Epithelial cell of esophagus (primary cell): ENCODE measurements at places on chromosomes 2 and 18.

GRCh38 chr2:143171817-143172216 is 42.6 kb downstream of the ARHGAP15 start:
- peak; percentile 16 for DNase-seq

- DNase-seq = no peak
These were observed 80.3 kb downstream of the CDCA7 start for GRCh38 chr2:173434762-173435569.

DNA sequence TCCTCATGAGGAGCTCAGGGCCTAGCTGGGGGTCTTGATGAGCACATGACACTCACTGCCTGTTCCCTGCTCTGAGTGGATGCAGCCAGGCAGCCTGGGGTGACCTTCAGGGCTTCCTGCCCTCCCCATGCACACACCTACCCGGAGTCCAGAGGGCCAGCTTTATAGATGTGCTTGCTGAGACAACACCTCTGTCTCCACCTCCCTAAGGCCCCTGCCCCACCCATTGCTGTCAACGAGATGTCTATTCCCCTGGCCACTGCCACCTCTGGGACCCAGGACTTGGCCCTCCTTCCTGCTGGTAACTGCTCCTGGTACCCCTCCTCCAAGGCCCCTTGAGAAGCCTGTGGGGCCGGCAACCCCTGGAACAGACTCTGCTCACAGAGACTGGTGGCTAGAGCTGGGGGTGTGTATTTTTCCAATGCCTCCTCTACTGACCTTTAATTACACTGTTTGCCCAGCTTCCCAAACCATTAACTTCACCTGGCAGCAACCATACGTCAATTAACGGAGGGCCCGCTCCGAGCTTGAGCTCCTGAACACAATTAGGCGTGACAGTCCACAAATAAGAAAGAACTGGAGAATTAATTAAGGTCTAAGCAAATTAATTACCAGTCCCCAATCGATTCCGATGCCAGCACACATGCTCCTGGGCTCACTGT is 66.3 kb downstream of the EMX1 start:
- DNase-seq = no peak

GRCh38 chr18:68498185-68498584 is 216.7 kb downstream of the TMX3 start:
- no peak for DNase-seq

- DNase-seq = peak; percentile 57
These were observed 99.4 kb downstream of the TFCP2L1 start for GRCh38 chr2:121185571-121186074.

GRCh38 chr2:64298161-64298560 is 153.9 kb upstream of the PELI1 start:
- no peak for DNase-seq

DNA sequence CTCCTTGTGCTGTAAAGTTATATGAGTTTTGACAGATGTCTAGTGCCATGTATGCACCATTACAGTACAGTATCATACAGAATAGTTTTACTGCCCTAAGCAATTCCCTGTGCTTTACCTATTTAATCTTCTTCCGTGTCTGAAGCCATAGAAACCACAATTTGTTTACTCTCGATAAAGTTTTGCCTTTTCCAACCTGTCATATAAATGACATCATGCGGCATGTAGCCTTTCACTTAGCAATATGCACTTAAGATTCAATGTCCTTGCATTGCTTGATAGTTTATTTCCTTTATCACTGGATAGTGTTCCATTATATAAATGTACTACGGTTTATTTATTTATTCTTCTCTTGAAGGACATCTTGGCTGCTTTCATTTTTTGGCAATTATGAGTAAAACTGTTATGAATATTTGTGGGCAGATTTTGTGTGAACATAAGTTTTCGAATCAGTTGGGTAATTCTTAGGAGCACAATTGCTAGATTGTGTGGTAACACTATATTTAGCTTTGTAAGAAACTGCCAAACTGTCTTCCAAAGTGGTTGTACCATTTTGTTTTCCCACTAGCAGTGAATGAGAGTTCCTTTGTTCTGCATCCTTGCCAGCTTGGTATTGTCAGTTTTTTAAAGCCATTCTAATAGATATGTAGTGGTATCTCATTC is 136.8 kb upstream of the MAP3K20 start:
- no peak for DNase-seq

GRCh38 chr2:64831134-64831976 is 157.8 kb upstream of the SLC1A4 start:
- DNase-seq = peak; percentile 99

GRCh38 chr2:108701208-108701607 is 18.1 kb upstream of the RANBP2 start:
- DNase-seq = no peak

- no peak for DNase-seq
These were observed 290.8 kb upstream of the CXCR4 start for GRCh38 chr2:136408795-136409194.

DNA sequence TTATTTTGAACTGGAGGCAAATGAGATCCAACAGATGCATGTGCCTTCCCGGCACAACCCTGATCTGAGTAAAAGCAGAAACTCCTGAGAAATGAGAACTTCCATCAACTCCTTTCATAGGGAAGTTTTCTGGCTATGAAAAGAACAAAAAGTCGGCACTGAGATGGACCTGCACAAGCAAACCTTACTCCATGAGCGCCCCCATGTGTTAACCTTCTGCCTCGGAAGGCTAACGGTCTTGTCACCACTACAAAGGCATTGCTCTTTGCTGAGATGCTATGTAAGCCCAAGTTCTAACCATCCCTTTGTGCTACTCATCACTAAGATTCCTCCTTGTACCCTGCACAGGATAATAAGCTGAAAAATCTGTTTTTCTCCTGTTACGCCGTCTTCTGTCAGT is 57.3 kb upstream of the SULT1C3 start:
- DNase-seq = peak; percentile 57

DNA sequence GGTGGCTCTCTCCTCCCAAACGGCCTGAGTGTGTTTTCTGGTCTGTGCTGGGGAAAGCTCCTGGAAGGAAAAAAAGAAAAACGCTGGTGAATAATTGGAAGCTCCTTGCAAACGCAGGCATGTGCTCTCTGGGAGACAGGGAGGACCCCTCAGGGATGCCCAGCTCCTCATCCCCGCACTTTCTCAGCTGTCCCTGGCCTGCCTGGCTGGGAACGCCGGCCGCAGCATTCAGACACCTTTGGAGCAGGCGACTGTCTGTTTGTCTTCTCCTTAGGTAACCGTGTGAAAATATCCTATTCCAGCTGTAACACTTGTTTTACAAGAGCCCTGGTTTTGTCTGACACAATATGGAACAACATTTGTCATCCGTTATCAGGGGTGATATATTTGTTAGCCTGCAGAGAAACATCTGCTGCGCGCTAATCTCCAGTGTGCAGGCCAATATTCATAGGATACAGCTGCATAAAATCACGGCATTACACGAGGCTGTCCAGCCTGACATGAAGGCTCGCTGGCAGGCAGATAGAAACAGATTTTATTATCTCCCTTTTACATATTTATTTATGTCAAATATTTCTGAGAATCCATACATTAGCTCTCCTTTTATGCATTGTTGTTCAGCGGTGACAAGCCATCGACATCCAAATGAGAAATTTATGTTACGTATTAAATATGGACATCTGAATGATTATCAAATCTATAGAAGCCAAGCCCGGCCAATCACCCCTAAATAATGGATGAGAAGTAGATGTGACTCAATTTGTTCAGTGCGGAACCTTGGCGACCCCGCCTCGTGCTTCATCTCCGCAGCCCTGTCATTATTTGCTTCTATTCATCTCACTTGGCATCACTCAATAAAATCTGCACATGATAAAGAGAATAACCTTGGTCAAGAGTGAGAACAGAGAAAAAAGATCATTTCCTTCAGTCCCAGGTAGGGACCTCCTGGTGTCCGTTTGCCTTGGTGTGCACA is 675.1 kb upstream of the SALL3 start:
- no peak for DNase-seq

DNA sequence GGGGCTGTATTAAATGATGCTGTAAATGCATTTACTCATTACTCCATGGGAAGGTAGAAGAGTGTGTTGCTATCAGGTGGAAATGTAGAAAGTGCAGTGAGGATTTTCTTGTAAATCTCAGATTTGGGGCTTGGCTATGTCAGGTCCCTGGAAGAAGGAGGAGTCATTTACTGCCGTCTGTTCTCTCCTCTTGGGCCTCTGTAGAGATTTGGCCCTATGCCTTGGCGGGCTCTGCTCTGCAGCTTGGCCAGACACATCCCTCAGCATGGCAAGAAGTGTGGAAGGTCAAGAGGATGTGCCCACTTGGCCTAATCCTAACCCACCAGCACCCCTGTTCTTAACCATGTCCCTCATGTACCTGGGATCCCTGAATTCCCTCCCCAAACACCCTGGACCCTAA is 6.7 kb downstream of the IL1R1 start:
- no peak for DNase-seq

- no peak for DNase-seq
These were observed 76.4 kb downstream of the RHOB start for GRCh38 chr2:20523073-20523798.

DNA sequence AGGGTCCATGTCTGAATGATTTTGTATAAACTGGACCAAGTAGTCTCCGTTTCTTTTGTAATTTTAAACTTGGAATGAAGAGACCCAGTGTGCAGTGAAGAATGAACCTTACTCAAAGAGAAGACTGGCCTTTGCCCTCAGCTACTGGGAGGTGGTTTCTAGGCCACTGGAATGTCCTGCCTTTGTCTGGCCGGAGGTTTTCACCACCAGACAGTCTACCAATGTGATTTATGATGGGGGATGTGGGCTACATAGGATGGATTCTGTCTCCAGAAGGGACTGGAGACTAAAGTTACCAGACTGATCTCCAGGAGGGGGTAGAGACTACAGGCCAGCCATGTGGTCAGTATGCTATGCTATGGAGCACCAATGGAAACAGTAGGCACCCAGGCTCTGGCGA is 42.8 kb upstream of the RAB31 start:
- no peak for DNase-seq

DNA sequence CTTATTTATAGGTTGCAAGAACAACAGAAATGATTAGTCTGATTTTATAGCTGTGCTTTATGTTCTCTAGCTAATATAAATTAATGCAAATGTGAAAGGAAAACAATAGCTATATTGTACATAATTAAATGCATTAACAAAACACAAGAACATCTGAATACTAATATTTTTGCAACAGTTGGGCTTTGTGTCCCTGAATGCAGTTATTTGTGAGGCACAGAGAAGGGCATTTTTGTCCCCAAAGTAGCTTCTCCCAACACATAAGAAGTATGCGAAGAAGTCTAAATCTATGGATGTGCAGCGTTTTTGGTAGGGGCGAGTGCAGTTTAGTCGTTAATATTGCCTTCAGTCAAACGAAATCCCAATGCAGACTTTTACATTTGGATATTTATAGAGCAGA is 110.0 kb downstream of the MBP start:
- no peak for DNase-seq

- no peak for DNase-seq
These were observed 279.2 kb downstream of the CTNNA2 start for GRCh38 chr2:79792090-79792489.

- DNase-seq = no peak
These were observed 36.0 kb downstream of the LBH start for GRCh38 chr2:30267161-30267975.

- no peak for DNase-seq
These were observed 43.8 kb upstream of the ZNF516 start for GRCh38 chr18:76538846-76539245.

- DNase-seq = no peak
These were observed 33.0 kb upstream of the PHLPP1 start for GRCh38 chr18:62682371-62682770.

- DNase-seq = no peak
These were observed 80.8 kb downstream of the MDH1 start for GRCh38 chr2:63669596-63669995.

DNA sequence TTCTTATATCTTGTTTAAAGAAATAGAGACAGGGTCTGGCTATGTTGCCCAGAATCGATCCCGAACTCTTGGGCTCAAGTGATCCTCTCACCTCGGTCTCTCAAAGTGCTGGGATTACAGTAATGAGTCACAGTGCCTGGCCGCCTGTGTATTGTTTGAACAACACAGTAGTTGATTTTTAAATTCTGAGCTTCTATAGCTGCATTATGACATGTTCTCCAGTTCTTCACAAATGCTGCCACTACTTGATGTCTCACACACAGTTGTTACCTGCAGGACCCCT is 7.7 kb upstream of the RHOB start:
- DNase-seq = peak; percentile 82

GRCh38 chr2:109239720-109240119 is 110.7 kb downstream of the SH3RF3 start:
- DNase-seq = peak; percentile 49

DNA sequence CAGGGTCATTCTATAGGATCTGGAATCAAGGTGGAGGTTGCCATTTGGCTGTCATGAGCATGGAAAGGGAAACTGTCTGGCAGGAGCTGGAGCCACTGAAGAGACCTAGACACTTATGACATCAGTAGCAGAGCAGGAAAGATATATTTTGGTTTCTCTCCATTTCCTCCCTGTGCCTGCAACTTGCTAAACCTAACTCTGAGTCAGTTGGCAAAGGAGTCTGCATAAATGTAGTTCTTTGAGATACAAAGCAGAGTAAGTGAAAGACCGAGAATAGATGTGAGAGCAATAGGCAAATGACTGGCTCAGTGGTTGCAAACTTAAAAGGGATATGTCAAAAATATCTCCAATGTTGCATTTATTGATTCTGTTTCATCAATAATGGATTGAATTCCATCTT is 757.7 kb downstream of the KCNJ3 start:
- peak; percentile 40 for DNase-seq

DNA sequence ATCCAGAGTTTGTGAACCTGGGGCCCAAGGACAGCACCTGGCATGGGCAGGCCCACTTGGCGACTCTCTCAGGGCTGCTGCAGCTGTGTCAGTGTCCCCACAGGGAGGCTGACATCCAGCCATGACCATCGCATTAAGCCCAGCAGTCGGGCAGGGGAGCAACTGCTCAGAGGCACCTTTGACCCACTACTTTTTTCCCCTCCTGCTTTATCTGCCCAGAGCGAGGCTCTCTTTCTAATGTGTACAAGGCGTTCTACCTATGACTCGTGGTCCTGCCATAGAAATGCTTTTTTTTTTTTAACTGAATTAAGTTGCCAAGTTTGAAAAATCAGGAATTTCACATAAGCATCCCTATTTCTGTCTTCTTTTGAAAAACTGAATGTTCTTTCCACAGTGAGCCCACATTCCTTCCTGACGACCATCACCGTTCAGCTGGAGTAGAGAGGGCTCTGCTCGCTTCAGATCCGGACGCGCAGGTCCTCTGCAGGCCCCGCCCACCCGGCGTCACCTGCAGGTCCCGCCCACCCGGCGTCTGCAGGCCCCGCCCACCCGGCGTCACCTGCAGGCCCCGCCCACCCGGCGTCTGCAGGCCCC is 403 bp upstream of the CLUL1 start:
- DNase-seq = peak; percentile 83

DNA sequence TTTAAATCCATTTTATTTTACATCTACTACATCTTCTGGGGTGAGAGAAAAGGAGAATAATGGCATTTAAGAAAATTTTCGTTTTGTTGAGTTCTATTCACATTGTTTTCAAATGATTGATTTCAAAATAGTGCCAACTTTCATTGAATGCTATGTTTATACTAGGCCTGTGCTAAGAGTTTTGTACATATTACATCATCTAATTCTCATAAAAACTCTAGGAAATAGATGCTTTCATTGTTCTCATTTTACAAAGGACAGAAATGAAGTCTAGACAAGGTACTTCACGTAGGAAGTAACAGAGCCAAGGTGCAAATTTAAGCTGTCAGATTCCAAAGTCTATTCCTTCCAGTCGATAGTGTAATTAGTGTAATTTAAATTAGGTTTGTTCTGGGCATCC is 402.8 kb upstream of the UBE2E3 start:
- DNase-seq = no peak

- no peak for DNase-seq
These were observed 134.1 kb downstream of the SLC8A1 start for GRCh38 chr2:40317761-40318160.

GRCh38 chr2:235215248-235215647 is 263.4 kb downstream of the SH3BP4 start:
- DNase-seq = no peak
